NCI-H1436 treated with DMSO at 0.1 percent for 48 hours (cell line): ENCODE measurements at places on chromosomes 16 and 17.

GRCh38 chr17:57723427-57724025, 21.6 kb downstream of the CCDC182 start:
- no peak for DNase-seq

- no peak for DNase-seq
These were observed at the start of gene CHST6 for GRCh38 chr16:75495076-75495674. CHST6 (minus strand) TSS chr16:75495441; CDS start chr16:75479828, 15,613 bp downstream.

DNA sequence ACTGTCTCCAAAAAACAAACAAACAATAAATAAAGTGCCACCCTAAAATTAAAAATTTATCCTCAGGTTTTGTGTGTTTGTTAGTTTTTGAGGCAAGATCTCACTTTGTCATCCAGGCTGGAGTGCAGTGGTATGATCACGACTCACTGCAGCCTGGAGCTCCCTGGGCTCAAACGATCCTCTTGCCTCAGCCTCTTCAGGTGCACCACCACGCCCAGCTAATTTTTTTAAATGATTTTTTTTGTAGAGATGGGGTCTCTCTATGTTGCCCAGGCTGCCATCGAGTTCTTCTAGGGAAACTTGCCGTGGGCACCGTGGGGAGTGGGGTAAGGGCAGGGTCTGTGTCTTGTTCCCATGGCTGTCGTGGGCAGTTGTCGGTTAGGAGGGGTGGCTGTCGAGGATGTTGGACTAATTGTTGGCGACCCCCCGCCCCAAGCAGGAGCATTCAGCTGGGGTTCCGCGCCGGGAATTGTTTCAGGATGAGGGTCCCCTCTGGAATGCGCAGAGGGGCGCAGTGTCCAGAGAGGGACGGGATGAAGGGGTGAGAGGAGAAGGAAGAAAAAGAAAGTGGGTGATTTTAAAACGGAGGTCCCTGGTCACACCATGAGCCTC, 1.1 kb upstream of the RNF213 start:
- no peak for DNase-seq

DNA sequence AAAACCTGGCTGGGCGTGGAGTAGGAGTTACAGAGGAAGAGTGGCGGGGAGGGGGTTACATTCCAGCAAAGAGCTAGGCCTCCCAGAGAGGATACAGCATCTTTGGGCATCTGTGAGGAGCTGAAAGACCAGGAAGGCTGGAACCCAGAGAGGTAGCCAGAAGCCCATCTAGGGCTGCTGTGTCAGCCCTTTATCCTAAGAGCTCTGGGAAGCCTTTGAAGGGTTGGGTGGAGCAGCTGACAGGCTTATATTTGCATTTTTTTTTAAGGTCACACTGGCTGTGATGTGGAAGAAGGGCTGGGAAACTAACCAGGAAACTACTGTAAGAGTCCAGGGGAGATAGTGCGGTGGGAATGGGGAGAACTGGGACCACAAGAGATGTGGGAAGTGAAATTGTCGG, 6.8 kb upstream of the CNOT1 start:
- DNase-seq = no peak
